Progenitor cell of endocrine pancreas (in vitro differentiated cells): ENCODE measurements at places on chromosomes 5 and 9. TPM values are rescaled to one million over a fixed set of nuclear protein-coding genes. Genes with fewer than 3 reads are reported as not detected.

The TEK gene
- not detected in 2 replicates for total RNA-seq

DNA sequence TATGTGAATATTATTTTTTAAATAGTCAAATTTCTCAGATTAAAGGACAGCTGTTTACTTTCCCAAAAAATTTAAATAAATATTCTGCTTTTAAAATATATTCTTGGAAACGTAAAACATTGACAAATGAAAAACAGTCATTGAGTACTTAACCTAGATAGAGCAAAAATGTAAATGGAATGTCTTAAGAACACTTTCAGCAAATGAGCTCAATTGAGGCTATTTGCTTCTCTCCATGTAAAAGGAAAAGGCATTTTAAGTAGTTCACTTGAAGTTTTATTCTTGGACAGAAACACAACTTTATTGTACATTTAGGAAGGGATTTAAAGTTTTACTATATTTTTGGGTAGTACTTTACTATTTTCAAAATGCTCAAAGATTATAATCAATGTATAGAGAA, 983.6 kb upstream of the TYRP1 start:
- no peak for DNase-seq
- H3K4me3 ChIP-seq: no peak overlapping the region
- no peaks in the 10 kb centered on the region for H3K4me1 ChIP-seq

GRCh38 chr5:132927355-132928061, 35.9 kb downstream of the AFF4 start:
- DNase-seq: no peak
- H3K4me3 ChIP-seq: no peak overlapping the region
- peak overlapping the region; percentile 4 for H3K27ac ChIP-seq
- H3K36me3 ChIP-seq: peaks cover 38% of the 10 kb centered on the region
- no peaks in the 10 kb centered on the region for H3K27me3 ChIP-seq
- peaks cover 24% of the 10 kb centered on the region for H3K4me1 ChIP-seq

- peak overlapping the region; percentile 11 for H3K27ac ChIP-seq
- DNase-seq: no peak
- H3K36me3 ChIP-seq: no peaks in the 10 kb centered on the region
- peaks cover 21% of the 10 kb centered on the region for H3K4me1 ChIP-seq
- H3K4me3 ChIP-seq: no peak overlapping the region
Observed at GRCh38 chr5:44729536-44729935, 79.2 kb upstream of the MRPS30 start.

The PCAT7 gene
- total RNA-seq: 12.6 and 13.1 TPM in 2 replicates

The TNFSF8 gene
- total RNA-seq: not detected in 2 replicates
